ENCODE measurements at places on chromosomes 7 and 10.

GRCh38 chr10:75295868-75296441, 60.2 kb upstream of the COMTD1 start:
- no peak for DNase-seq

DNA sequence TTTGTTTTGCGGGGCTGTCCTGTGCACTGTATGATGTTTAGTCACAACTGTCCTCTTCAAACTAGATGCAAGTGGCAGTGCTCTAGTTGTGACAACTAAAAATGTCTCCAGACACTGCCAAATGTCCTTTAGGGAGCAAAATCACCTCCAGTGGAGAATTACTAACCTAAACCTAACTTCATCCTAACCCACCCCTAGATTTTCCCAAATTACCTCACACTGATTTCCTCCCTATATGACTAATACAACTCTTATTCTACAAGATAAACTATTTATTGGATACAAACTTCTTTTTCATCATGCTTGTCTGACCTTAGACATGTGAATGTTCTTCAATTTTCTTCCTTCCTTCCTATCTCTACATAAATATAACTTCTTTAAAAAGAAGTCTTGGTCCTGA, 26.4 kb downstream of the PNPLA8 start:
- no peak for DNase-seq

DNA sequence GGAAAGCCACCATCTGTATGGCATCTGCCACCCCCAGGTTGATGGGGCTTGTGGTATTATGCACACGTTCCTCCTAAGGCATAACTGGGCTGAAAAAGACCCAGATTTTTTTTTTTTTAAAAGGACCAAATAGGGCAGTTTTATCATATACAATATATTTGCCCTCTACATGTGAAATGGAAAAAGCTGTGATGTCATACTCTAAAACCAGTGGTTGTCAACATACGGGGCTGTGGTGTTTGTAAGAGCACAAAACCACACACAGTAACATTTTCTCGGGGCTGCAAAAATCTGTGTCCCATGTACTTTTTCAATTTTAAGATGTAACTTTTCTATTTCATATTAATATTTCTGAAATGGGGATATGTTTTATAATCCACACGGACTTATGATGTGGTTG, 34.9 kb downstream of the FAM171A1 start:
- DNase-seq, result no peak

DNA sequence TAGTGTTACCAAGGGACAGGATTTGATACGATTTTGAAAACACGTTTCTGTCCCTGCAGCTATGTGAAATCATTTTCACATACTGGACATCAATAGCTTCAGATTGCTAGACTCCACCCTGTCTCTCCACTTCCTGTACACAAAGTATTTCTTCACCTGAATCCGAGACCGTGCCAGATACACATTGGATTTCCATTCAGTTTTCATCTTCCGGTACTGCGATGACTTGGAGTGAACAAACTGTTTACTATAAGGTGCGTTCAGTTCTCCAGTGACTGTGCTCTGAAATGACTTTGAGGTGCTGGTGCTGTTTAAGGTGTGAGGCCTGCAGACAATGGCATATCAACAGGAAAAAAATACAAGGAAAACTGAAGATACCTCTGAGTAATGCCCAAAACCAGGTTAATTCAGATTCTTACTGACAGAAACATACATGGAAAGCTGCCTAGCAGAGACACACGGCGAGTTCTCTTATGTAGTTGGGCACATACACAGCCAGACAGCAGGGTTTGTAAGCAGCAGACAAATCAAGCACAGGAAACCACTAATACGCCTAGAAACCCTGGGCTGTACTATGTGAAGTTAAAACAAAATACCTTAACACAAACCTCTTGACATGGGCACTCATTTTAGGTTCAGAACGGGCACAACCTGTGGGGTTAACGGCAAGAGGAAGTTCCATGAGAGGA, 119.2 kb downstream of the GALNT11 start:
- DNase-seq, result no peak

DNA sequence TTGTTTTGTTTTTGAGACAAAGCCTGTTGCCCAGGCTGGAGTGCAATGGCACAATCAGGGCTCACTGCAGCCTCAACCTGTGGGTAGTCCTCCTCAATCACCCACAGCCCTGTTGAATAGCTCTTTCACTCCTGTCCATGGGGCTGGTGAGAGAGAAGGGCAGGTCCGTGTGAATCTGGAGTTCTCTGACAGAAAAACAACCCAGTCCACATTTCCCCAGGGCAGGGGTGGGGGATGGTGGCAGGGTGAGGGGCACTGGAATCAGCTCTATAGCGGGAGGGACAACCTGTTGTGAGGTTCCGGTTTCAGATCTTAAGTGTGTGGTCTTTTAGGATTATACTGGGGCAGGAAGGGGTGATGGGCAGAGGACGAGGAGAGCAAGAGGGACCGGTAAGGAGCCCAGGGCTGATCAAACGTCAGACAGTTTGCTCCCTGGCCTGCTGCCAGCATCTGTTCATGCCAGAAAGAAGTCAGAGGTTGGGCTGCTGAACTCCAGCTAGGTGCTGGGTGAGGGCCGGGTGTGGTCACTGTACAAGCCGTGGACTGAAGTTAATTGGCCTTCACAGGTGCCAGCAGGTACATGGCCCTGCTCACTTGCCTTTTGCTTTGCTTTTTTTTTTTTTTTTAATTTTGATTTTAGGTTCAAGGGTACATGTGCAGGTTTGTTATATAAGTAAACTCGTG, 33.2 kb upstream of the MKRN1 start:
- no peak for DNase-seq

DNA sequence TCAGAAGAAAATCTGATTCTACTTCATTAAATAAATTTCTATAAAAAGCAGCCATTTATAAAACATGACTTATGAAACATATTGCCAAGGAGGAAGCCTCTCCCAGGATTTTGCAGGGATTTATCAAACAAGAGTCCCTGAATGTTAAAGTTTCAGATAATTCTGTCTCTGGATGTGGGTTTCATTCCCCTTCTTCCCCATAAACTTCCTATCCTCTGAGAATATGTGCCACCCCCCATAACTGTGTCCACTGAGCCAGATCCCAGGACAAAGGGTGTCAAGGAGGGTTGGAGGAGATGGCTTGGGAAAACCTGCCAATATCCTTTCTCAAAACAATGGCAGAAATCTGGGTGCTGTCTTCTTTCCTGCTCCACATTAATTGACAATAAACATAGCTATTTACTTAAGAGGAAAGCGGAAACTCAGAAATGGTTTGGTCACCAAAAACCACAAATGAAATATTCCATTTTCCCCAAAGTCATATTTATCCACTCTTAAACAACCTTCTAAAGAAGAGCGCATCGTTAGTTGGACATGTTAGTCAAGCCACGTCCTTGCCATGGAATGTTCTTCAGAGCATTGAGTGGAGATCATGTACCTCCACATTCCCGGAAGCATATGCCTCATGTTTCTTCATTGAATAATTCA, 54.3 kb upstream of the AKR1E2 start:
- DNase-seq, result peak; percentile 76

DNA sequence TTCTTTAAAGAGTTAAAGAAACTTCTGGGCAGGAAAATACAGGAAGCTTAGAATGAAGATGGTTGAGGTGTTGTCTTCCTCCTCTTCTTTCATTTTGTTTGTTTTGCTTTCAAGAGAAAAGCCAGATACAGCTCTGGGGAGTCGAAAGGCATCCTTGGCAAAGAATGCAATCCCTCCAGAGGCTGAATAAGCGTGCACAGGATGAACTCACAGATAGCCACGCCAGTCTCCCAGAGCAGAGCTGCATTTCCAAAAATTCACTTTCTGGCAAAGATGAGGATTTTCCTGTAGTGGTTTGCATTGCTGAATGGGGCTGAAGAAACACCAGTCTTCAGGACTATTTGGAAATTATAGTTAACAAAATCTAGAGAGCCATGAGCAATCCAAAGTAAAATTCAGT, 336.4 kb downstream of the NRG3 start:
- peak; percentile 10 for DNase-seq

- no peak for DNase-seq
Observed at GRCh38 chr7:922334-923107, 32.0 kb downstream of the ADAP1 start.

DNA sequence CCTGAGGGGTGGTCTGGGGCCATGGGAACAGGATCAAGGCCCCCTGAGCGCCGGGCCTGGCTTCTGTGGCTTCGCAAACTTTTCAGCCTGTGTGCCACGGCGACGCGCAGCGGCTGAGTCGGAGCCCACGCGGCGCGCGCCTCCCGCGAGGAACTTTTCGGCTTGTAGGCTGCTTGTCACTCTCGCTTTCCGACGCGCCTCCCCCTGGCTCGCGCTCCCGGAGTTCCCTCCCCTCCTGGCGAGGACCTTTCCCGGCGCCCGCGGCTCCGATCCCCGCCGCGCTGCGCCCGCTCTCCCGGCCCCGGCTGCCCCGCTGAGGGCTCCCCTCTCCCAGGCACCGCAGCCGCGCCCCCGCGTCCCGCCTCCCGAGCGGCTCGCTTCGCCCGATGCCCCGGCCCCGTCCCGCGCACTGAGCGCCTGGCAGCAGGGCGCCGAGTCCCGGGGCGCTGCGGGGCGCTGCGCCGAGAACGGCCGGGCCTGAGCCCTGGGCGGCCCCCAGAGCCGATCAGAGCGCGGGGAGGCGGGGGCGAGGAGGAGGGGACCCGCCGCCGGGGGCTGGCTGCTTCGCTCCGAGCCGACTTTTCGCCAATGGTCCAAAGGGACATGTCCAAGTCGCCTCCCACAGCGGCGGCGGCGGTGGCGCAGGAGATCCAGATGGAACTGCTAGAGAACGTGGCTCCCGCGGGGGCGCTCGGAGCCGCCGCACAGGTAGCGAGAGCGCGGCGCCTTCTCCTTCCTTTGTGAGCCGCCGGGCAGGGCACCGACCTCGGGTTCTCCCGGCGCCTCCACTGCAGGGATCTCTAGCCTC, at the start of gene CACNB2:
CACNB2 (plus strand) TSS at position 276 of the 808 bp plus-strand sequence.
- peak; percentile 53 for DNase-seq

DNA sequence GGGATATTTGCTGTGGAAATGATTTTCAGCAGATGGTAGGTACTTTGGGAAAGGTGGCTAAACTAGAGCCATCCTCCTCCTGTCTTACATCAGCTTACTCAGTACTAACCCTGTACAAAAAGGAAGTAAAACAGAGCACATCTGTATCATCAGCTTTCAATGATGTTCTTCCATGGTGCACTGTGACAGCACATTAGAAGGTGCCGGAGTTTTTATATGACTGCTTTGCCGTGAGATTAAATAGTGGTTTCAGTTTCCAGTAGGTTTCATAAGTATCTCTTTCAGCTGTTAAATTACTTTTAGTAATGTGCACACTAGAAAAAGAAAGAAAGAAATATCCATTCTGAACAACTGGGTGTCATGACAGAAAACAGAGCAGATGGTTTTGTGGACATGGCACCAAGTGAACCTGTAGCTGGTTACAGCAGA, 86.5 kb downstream of the ARID5B start:
- no peak for DNase-seq

GRCh38 chr7:80902019-80902418, 16.8 kb downstream of the SEMA3C start:
- DNase-seq, result no peak

DNA sequence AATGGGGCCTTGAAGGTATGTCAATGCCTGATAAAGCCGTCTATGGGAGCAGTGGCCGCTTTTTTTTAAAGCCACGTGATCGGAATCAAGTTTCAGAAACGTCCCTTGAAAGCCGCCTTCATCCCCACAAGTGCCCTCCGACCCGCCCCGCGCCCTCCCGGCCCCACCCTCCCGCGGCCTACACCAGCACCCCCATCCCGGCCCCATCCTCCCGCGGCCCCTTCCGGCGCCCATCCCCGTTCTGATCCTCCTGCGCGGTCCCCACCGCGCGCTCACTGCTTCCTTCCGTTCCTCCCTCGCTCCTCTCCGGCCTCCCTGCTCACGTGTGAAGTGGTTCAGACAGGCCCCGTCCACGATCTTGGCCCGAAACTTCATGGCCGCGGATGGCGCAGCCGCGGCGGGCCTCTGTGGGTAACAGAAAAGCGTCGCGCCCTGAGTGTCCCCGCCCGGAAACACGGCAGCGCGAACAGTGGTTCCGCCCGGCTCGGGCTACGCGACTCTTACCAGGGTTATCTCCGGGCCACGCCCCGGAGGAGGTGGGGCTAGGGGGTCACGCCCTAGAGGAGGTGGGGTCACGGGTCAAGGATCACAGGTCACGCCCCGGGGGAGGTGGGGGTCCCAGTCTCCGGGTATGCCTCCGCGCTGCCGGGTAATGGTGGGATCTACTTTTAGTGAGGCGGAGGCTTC, at the start of gene HUS1:
HUS1 (minus strand) TSS at position 471 of the 687 bp plus-strand sequence; CDS start at position 375, 96 bp downstream.
- DNase-seq, result peak; percentile 90

DNA sequence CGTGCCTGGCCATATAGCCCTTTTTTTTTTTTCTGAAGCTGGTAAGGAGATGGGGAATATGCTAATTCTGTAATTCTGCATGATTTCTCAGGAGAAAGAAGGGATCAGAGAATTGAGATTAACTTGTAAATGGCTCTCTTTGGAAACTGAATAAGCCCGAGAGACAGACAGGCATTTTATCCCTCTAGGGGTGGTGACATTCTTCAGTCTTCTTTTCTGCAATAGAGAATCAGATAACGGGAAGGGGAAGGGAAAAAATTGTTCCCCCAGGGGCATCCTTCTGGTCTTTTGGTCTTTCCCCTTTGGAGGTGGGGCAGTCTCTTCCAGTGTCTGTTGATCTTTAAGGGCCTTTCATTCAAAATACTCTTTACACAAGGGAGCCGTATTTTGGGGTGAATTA, 34.2 kb downstream of the HK1 start:
- no peak for DNase-seq

GRCh38 chr7:85081392-85081791, 105.5 kb downstream of the SEMA3D start:
- no peak for DNase-seq

- peak; percentile 33 for DNase-seq
Observed at GRCh38 chr10:79292891-79293746, 54.1 kb upstream of the PPIF start.

DNA sequence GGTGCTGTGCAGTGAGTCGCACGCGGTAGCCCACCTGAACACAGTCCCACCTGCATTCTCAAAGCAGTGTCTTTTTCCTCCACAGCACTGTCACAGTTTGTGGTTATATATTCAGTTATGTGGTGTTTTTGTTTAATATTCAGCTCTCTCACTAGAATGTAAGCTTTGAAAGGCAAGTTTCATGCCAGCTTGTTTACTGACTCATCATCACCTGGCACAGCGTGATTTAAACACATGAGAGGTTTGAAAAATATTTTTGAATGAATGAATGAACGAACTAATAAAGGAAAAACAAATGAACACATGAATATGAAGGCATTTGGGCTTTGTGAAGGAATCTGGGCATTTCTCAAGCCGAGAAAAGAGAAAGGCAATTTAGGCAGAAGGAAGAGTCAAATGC, 51.9 kb upstream of the TM9SF3 start:
- DNase-seq, result no peak

DNA sequence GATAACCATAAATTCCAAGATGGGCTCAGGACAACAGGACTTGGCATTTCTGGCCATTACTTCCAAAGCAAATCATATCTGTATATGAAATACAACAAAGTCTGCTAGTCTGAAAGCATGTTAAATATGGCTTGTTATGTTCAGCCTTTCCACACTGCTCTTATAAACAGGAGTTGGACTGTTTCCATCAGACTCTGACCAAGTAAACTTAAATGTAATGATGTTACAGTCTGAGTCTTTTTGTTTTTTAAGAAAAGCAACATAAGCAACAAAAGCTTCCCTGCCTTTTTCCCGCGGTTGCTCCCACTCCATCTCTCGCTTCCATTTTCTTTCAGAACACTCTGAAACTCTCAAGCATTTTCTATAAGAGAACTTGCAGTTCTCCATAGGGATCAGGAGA, 8.1 kb upstream of the CDCA7L start:
- DNase-seq, result no peak

- no peak for DNase-seq
Observed at GRCh38 chr7:16740996-16741395, 12.6 kb upstream of the TSPAN13 start.

GRCh38 chr7:139829775-139830117, 682 bp downstream of the TBXAS1 start:
- no peak for DNase-seq

- no peak for DNase-seq
Observed at GRCh38 chr7:158344706-158345300, 242.8 kb downstream of the PTPRN2 start.

All from fibroblast of skin of scalp (primary cell).